Stimulated activated CD8-positive, alpha-beta memory T cell treated with anti-CD3 and anti-CD28 coated beads, Interleukin-7, amount 100 ng/mL, for 24 hours (primary cell): ENCODE measurements at places on chromosomes 3 and 15.

DNA sequence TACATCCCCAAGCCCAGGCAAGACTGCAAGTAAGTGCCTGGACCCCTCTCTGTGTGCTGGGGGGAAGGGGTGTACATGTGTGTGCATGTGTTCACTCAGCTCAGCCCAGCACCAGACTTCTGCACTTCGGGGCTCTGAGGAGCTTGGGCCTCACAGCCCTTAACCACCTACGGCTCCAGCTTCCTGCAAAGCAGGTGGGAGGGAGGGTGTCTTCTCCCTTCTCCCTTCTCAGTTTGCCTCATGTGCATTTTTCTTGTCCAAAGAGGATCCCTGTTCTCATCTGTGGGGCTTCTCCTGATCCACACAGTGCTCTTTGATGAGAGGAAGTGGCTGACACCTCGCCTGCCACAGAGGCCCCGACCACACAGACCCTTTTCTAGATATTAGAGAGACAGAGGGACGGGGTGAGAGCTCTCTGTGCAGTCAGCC is 69.3 kb downstream of the MESD start:
- no peak for DNase-seq

DNA sequence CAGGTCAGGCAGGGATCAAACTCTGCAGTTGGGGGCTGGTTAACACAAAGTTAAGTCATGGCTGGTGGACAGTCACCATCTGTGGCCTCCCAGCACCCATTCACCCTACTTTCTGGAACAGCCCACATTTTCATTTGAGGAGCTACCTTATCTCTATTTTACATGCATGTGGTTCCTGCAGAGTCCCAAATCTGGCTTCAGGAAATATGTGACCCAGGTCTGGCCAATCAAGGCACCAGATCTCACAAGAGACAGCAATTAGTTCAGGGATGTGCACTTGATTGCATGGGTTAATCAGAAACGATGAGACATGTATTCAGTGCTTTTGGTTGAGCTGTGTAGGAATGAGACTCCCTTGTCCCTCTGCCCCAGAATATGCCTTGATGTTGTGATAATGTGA is 170.9 kb downstream of the NR2F2 start:
- DNase-seq = no peak

DNA sequence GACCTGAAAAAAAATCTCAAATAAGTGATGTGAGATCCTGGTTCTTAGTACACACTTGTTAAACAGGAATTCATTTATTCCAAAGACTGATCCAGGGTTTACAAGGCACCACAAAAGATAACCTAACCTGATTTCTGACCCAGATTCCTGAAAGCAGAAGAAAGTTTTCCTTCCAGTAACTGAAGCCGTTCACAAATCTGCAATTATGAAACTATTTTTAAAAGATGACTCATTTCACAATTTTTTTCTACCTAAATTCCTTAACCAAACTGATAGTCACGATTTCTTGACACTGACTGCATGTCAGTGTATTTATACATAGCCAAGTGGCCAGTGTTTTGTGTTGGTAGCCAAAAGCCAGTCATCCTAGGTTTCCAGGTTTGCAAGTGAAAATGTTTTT is 17.1 kb downstream of the SLC9A9 start:
- no peak for DNase-seq

GRCh38 chr3:149390772-149391212 is 13.3 kb upstream of the TM4SF1 start:
- DNase-seq = no peak

GRCh38 chr3:22935040-22935439 is 268.1 kb upstream of the UBE2E2 start:
- no peak for DNase-seq

- DNase-seq = no peak
These were observed 57.2 kb upstream of the CACNA2D3 start for GRCh38 chr3:54065140-54065539.

DNA sequence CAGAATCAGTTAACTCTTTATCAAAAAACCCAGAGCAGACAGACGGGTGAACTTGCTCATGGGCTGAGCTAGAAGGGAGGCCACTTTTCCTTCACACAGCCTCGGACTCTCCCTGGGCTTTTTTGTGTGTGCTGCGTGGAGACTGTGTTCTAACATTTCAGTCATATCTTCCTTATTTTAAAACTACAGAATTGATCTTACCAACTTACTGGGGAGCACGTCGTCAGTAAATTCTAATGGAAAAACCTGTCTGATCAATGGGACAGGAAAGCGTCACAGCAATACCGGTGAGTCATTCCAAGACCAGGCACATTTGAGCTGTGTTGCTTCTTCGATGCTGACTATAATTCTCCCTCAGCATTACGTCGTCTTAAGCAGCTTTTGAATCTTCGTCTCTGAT is 145.1 kb downstream of the LPP start:
- DNase-seq = no peak

DNA sequence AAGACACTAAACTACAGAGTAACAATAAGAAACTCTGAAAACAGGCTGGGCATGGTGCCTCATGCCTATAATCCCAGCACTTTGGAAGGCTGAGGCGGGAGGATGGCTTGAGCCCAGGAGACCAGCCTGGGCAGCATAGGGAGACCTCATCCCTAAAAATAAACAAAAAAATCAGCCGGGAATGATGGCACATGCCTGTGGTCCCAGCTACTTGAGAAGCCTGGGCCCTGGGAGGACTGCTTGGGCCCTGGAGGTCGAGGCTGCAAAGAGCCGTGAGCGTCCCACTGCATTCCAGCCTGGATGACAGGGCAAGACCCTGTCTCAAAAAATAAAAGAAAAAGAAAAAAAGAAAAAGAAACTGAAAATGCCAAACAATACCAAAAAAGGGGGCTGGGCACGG is 55.4 kb downstream of the TMCC1 start:
- DNase-seq = no peak

DNA sequence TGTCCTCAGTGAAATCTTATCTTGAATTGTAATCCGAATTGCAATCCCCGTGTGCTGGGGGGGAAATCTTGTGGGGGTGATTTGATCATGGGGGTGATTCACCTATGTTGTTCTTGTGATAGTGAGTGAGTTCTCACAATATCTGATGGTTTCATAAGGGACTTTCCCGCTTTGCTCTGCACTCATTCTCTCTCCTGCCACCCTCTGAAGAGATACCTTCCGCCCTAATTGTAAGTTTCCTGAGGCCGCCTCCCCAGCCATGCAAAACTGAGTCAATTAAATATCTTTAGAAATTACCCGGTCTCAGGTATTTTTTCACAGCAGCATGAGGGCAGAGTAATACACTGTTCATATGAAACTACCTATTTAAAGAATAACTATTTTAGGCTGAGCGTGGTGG is 304.1 kb upstream of the EPHA6 start:
- no peak for DNase-seq

DNA sequence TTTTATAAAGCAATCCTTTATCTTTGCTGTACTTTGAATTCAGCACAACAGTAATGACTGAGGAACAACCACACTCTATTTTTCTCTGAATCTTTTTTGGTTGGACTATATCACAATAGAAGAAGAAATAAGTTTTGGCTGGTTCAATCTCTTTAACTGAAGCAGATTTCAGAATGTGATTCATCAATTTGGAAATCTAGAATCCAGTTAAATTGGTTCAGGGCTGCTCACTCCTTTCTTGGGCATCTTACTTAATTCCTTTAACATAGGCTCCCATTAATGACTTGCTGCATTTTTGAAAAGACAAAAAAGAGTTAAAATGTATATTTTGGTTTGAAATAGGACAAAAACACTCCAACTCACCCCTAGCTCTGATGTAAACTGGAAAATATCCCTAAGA is 688.3 kb upstream of the NECTIN3 start:
- no peak for DNase-seq

DNA sequence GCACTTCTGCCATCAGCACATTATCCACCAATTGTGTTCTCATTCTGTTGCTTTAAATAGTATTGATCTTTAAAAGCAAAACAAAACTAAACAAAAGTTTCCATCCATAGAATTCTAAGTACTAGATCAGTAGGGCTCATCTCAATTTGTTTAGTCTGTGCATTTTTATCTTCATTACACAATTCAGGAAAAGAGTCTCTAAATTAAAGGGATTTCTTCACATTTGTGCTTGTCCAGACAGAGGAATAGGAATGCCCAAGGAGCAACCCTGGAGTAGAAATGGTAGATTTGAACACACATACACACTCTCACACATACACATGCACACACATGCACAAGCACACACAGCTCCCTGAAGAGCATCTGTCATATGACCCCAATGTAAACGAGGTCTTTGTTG is 21.4 kb downstream of the LMCD1 start:
- no peak for DNase-seq

DNA sequence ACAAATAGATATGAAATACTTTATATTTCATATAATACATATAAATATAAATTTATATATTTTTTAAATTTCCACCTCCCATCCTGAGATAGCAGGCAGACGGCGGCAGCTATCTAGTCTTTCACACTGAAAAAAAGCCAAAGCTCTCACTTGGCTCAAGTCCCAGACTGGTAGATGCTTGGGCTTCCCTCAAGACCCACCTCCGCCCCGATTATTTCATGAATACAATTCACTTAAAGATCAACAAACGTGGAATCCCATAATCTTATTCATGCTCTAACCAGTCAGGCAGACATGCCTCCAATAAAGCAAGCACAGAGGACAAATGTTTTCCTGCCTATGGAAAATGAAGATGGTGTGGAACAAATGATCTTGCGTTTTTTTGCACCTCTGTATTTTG is 275.9 kb upstream of the NR2F2 start:
- DNase-seq = no peak

- no peak for DNase-seq
These were observed 53.3 kb upstream of the CHMP2B start for GRCh38 chr3:87173776-87174175.

GRCh38 chr15:89123181-89123525 is 34.9 kb downstream of the ABHD2 start:
- DNase-seq = no peak

GRCh38 chr3:47120138-47120537 is 43.8 kb downstream of the SETD2 start:
- DNase-seq = no peak

DNA sequence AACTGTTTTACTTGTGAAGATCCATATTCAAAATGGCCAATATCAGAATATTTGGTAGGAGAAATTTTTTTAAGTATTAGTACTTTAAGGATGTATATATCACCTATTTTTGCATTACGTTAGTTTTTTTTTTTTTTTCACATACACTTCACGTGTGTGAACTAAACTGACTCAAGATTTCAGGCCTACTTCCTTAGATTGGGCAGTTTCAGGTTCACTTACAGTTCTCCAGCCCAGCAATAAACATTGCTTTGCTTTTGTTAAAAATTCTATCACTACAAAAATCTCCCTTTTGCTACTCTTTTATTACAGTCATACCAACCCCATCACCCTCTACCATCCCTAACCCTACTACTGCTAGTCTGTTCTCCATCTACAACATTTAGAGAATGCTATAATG is 183.6 kb downstream of the KCNH8 start:
- DNase-seq = no peak

DNA sequence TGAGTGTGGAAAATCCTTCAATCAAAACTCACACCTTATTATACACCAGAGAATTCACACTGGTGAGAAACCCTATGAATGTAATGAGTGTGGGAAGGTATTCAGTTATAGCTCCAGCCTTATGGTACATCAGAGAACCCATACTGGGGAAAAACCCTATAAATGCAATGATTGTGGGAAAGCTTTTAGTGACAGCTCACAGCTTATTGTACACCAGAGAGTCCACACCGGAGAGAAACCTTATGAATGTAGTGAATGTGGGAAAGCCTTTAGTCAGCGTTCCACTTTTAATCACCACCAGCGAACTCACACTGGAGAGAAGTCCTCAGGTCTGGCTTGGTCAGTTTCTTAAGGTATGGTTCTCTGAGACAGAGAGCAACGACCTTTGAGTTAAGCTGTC is 13.7 kb upstream of the ZNF660 start:
- no peak for DNase-seq

DNA sequence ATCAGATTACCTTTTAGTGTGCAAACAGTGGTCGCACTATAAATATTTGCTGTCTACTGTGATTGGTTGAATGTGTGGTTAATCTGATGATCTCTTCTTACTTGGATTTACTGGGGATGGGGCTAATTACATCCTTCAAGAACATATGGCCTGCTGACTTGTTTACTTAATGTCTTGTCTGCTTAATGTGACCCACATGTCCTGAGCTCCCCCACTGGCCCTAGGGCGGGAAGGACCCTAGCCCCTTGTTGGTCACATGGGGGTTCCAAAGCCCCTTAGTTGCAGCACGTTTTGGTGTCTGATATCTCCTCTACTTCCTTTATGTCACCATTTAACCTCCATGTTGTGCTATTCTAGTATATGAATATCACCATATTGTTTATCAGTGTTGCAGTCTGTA is 17.8 kb upstream of the P2RY12 start:
- DNase-seq = no peak

DNA sequence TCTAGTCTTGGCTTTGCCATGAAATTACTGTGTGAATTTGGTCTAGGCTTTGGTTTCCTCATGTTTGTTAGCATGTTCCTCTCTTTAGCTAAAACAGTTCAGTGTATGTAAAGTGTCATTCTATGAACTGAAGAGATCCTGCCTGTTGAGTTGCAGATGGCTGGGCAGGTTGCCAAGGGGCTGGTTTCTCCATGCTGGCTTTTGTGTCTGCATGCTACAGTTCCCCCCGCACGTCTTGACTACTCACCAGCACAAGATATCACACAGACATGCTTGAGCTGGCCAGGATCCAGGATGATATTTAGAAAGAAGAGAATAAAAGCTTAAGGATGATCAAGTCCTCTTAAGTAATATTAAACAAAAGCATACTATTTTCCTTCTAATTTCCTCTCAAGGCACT is 90.2 kb downstream of the CERS3 start:
- peak; percentile 1 for DNase-seq

DNA sequence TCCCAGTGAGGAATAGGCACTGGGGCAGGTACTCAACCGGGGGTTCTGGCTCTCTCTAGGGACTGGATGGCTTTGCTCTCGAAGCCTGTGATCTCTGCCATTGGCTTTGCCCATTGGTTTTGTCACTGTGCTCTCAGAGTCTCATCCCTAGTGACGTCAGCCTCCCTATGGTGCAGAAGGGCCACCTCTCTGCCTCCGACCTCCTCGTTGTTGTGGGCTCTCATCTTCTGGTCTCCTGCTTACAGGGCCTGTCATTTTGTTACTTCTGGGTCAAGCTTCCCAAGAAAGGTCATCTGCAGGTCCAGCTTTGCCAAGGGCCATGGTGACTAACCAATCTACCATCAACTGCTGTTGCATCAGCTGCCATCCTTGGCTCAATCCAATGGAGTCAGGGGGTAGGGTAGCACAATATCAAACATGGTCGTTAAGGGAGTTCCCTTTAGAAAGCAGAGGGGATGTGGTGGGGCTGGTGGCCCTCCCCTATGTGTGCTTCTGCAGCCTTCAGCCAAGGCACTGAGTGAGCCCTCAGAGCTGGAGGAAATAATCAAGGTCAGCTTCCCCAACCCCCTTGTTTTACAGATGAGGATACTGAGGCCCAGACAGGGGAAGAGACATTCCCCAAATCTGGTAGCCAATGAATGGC is 13.4 kb upstream of the RAD18 start:
- DNase-seq = no peak

DNA sequence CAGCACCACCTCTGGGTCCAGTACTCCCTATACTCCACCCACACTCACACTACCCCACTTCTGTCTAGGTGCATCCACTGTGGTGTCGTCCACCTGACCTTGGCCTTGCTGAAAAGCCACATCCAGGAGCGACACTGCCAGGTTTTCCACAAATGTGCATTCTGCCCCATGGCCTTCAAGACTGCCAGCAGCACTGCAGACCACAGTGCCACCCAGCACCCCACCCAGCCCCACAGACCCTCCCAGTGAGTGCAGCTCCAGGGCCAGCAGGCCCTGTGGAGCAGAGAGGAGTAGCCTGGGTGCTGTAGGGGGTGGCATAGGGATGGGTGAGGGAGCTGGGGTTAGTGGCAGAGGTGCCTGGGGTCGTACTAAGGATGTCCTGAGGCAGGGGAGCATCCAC is 19.4 kb upstream of the ALPK3 start:
- DNase-seq = no peak
